Ovary (tissue), 10 donors: ENCODE measurements at places on chromosomes 12 and 14. TPM values are rescaled to one million over a fixed set of nuclear protein-coding genes. Genes with fewer than 3 reads are reported as not detected.

- no peak overlapping the region for H3K27ac ChIP-seq
- H3K4me3 ChIP-seq: no peak overlapping the region
- H3K36me3 ChIP-seq: no peaks in the 10 kb centered on the region
- no peaks in the 10 kb centered on the region for H3K4me1 ChIP-seq
- DNase-seq: no peak
- H3K27me3 ChIP-seq: no peaks in the 10 kb centered on the region
Measured at GRCh38 chr14:78747813-78748212, 577.6 kb downstream of the NRXN3 start.

- H3K27me3 ChIP-seq: no peaks in the 10 kb centered on the region
- no peak overlapping the region for H3K4me3 ChIP-seq
- no peak overlapping the region for H3K27ac ChIP-seq
- H3K4me1 ChIP-seq: no peaks in the 10 kb centered on the region
Measured at GRCh38 chr12:127401005-127401404, 866.0 kb upstream of the TMEM132C start.

- H3K27me3 ChIP-seq: no peaks in the 10 kb centered on the region
- no peak for DNase-seq
- no peak overlapping the region for H3K4me3 ChIP-seq
- H3K36me3 ChIP-seq: no peaks in the 10 kb centered on the region
Measured at GRCh38 chr12:87988534-87988933, 40.7 kb downstream of the C12orf50 start.

DNA sequence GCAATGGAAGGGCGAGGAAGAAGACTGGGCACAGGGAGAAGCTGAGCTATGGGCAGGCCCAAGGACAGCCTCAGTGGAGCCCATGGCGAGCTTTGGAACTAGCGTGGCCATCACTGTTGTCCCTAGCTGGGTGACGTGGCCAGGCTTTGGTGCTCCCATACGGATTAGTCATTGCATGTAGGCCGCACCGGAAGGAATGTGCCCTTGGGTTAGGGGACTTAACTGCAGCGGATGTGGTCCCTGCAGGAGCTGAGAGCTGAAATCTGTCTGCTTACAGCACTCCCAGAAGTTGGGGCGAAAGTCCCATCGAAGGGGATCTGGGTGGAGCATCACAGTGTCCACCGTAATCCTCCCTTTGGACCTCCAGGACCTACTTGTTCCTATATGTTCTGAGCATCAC lies 133.7 kb downstream of the PAPOLA start:
- no peak for DNase-seq
- H3K36me3 ChIP-seq: no peaks in the 10 kb centered on the region
- H3K4me3 ChIP-seq: no peak overlapping the region
- no peaks in the 10 kb centered on the region for H3K27me3 ChIP-seq
- H3K4me1 ChIP-seq: no peaks in the 10 kb centered on the region
- H3K27ac ChIP-seq: no peak overlapping the region

DNA sequence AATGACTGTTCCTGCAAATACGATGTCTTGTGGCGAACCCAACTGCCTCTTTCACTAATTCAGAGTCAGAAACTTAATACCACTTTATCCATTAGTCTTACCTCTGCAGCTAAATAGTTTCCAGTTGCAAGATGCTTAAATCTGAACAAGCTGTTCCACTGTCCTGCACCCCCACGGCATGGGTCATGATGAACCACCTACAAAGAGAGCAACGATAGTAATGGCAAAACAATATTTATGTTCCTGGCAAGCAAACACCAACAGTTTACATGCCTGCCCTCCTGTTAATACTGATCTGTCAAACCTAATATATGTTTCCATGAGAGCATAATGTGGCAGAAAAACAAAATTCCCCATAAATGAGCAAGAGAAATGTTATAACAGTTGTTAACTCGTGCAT lies 121.9 kb downstream of the ITPR2 start:
- H3K36me3 ChIP-seq: no peaks in the 10 kb centered on the region
- DNase-seq: peak; percentile 46
- no peaks in the 10 kb centered on the region for H3K27me3 ChIP-seq
- no peak overlapping the region for H3K4me3 ChIP-seq

GRCh38 chr14:72864712-72865365 lies 29.1 kb downstream of the DPF3 start:
- no peaks in the 10 kb centered on the region for H3K4me1 ChIP-seq
- H3K4me3 ChIP-seq: no peak overlapping the region
- no peak for DNase-seq

- no peak overlapping the region for H3K27ac ChIP-seq
- H3K4me1 ChIP-seq: no peaks in the 10 kb centered on the region
- no peaks in the 10 kb centered on the region for H3K27me3 ChIP-seq
- DNase-seq: no peak
- H3K4me3 ChIP-seq: no peak overlapping the region
Measured at GRCh38 chr12:108381787-108382436, 42.8 kb upstream of the CMKLR1 start.

- no peak overlapping the region for H3K27ac ChIP-seq
- H3K4me1 ChIP-seq: no peaks in the 10 kb centered on the region
- H3K27me3 ChIP-seq: no peaks in the 10 kb centered on the region
- peaks cover 3% of the 10 kb centered on the region for H3K36me3 ChIP-seq
Measured at GRCh38 chr14:101992708-101993107, 28.3 kb downstream of the DYNC1H1 start.

GRCh38 chr14:104362761-104363605 lies 216.6 kb upstream of the C14orf180 start:
- H3K4me3 ChIP-seq: no peak overlapping the region
- no peak for DNase-seq
- H3K27ac ChIP-seq: no peak overlapping the region
- no peaks in the 10 kb centered on the region for H3K4me1 ChIP-seq
- no peaks in the 10 kb centered on the region for H3K36me3 ChIP-seq

- H3K27me3 ChIP-seq: no peaks in the 10 kb centered on the region
- H3K4me1 ChIP-seq: no peaks in the 10 kb centered on the region
- H3K36me3 ChIP-seq: no peaks in the 10 kb centered on the region
- H3K4me3 ChIP-seq: no peak overlapping the region
- H3K27ac ChIP-seq: no peak overlapping the region
Measured at GRCh38 chr14:75927564-75928087, 54.2 kb downstream of the TGFB3 start.

GRCh38 chr12:56079723-56080555 lies at the start of gene ERBB3:
Gene ERBB3, plus strand, starts transcription at chr12:56080165. Its CDS starts 136 bp downstream, at chr12:56080301.
- H3K36me3 ChIP-seq: no peaks in the 10 kb centered on the region
- H3K4me1 ChIP-seq: peaks cover 5% of the 10 kb centered on the region
- peak; percentile 82 for DNase-seq

- no peaks in the 10 kb centered on the region for H3K4me1 ChIP-seq
- H3K27ac ChIP-seq: no peak overlapping the region
- no peaks in the 10 kb centered on the region for H3K27me3 ChIP-seq
- no peaks in the 10 kb centered on the region for H3K36me3 ChIP-seq
Measured at GRCh38 chr12:30144777-30145683, 361.3 kb upstream of the TMTC1 start.

GRCh38 chr14:90551070-90551704 lies 154.4 kb downstream of the CALM1 start:
- H3K4me3 ChIP-seq: no peak overlapping the region
- H3K27ac ChIP-seq: no peak overlapping the region
- DNase-seq: no peak
- H3K4me1 ChIP-seq: peaks cover 10% of the 10 kb centered on the region

DNA sequence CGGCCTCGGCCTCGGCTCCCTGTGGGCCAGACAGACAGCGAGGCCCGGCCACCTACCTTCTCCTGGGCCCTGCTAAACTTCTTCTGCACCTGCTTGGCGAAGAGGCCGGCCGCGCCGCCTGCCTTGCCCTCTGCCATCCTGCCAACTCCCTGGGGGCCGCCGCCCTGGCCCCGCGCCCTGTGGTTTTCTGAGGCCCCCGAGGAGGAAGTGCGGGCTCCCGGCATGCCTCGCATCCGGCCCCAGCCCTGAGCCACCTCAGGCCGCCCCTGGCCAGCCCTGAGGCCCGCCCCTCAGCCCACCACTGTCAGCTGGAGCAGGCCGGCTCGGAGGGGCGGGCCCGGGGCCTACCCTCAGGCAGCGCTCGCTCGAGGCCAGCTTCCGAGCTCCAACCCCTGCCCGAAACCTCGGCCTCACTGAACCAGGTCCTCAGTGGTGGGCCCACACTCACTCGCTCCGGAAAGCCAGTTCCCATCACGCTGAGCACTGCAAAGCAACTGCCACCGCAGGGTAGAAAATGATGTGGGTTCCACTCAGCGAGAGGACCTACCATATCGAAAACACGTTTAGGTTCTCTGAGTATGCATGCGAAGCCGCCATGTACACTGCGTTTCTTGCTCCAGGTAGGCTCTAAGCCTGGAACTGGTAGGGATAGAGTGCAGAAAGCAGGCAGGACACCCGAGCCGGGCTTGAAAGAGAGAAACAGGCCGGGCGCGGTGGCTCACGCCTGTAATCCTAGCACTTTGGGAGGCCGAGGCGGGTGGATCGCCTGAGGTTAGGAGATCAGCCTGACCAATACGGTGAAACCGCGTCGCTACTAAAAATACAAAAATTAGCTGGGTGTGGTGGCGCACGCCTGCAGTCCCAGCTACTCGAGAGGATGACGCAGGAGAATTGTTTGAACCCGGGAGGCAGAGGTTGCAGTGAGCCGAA lies at the start of gene BIN2:
Gene BIN2, minus strand, starts transcription at position 209 of the 930 bp plus-strand sequence. Its CDS starts 72 bp downstream, at position 137.
- H3K36me3 ChIP-seq: no peaks in the 10 kb centered on the region
- no peaks in the 10 kb centered on the region for H3K4me1 ChIP-seq
- DNase-seq: no peak
- H3K27me3 ChIP-seq: no peaks in the 10 kb centered on the region

GRCh38 chr14:104994978-104995377 lies 9.4 kb downstream of the CLBA1 start:
- no peak overlapping the region for H3K4me3 ChIP-seq
- H3K4me1 ChIP-seq: no peaks in the 10 kb centered on the region
- DNase-seq: no peak
- H3K27ac ChIP-seq: no peak overlapping the region

Gene ANKRD33
- not detected for polyA plus RNA-seq

Gene KLHL33
- polyA plus RNA-seq: 0.73 TPM

Gene KCTD10
- 21.6 TPM for polyA plus RNA-seq

Gene NEUROD4
- not detected for polyA plus RNA-seq

Gene ARID4A
- polyA plus RNA-seq: 10.1 TPM

Gene GRIP1
- 0.41 TPM for polyA plus RNA-seq
